ENCODE measurements at places on chromosomes 1 and 21.

DNA sequence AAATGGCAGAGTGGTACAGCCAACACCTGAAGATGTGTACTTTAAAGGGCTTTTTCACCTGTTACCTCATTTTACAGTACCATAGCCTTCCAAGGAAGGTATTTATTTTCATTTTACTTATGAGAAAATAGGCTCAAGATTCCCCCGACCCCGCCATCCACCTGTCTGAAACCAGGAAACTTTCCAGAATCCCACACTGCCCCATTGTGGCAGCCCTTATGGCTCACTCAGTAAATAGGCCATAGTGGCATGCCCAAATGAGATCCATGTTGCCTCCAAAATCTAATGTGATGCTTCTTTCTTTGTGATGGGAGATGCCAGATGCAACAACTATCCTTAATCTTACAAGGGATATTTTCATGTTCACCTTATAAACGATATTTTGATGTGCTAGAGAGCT, 97.8 kb downstream of the EBNA1BP2 start:
- DNase-seq, result no peak

GRCh38 chr1:38658883-38659282, 200.7 kb downstream of the RRAGC start:
- DNase-seq, result no peak

- no peak for DNase-seq
Measured at GRCh38 chr21:28627261-28627660, 365.4 kb downstream of the LTN1 start.

DNA sequence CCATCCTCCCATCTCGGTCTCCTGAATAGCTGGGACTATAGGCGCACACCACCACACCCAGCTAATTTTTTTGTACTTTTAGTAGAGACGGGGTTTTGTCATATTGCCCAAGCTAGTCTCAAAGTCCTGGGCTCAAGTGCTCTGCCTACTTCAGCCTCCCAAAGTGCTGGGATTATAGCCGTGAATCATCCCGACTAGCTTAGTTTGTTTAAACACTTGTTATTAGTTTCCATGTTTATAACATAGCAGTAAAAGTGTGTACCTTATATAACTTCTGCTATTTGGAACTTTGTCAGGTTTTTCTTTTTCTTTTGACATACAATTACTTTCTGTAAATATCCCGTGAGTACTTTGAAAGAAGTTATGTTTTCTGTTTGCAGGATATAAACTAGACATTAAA, 60.6 kb upstream of the C1orf21 start:
- DNase-seq, result no peak
